NCI-H460 (cell line): ENCODE measurements at places on chromosomes 12 and 14. TPM values are rescaled to one million over a fixed set of nuclear protein-coding genes. Genes with fewer than 3 reads are reported as not detected.

RPGRIP1 gene
- 0.05 TPM in 1 of 2 replicates, not detected in the other for total RNA-seq

PIANP gene
- not detected in 2 replicates for total RNA-seq

NTF3 gene
- not detected in 2 replicates for total RNA-seq

LIN7A gene
- total RNA-seq, result 42.9 TPM in 2 replicates

SLC6A15 gene
- 78.3 and 90.1 TPM in 2 replicates for total RNA-seq

AVPR1A gene
- total RNA-seq, result not detected in 2 replicates

CD4 gene
- total RNA-seq, result not detected in 2 replicates

TIMELESS gene
- 8.6 and 17.1 TPM in 2 replicates for total RNA-seq

AMDHD1 gene
- 15.6 and 21.6 TPM in 2 replicates for total RNA-seq

FAIM2 gene
- total RNA-seq, result 0.06 and 0.45 TPM in 2 replicates

SERPINA5 gene
- 0.15 TPM in 1 of 2 replicates, not detected in the other for total RNA-seq

PTCSC3 gene
- not detected in 2 replicates for total RNA-seq

CCDC92 gene
- total RNA-seq, result 6.3 and 10.2 TPM in 2 replicates

PELI2 gene
- total RNA-seq, result 43.7 and 44.6 TPM in 2 replicates

NEDD8 gene
- 207 and 223 TPM in 2 replicates for total RNA-seq
